ENCODE measurements at places on chromosomes 2 and 18.

DNA sequence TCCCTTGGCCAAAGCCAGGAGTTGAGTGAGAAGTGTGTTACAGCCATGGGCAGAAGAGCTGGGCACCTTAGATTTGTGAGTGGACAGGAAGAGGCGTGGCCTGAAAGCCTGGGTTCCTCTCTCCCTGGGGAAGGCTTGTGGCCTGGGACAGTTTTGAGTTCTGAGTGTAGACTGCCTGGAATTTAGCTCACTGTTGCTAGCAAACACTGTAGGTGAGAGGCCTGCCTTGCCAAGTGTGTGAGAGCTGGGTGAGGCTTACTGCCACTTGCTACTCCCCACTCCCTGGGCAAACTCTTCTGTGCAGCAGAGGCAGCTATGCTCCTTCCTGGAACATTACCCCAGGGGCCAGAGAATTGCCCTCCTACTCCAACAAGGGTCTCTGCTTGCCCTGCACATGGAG lies 150.0 kb upstream of the GALNT5 start:
- DNase-seq = no peak

GRCh38 chr2:41775366-41776025 lies 272.3 kb upstream of the PKDCC start:
- no peak for DNase-seq

DNA sequence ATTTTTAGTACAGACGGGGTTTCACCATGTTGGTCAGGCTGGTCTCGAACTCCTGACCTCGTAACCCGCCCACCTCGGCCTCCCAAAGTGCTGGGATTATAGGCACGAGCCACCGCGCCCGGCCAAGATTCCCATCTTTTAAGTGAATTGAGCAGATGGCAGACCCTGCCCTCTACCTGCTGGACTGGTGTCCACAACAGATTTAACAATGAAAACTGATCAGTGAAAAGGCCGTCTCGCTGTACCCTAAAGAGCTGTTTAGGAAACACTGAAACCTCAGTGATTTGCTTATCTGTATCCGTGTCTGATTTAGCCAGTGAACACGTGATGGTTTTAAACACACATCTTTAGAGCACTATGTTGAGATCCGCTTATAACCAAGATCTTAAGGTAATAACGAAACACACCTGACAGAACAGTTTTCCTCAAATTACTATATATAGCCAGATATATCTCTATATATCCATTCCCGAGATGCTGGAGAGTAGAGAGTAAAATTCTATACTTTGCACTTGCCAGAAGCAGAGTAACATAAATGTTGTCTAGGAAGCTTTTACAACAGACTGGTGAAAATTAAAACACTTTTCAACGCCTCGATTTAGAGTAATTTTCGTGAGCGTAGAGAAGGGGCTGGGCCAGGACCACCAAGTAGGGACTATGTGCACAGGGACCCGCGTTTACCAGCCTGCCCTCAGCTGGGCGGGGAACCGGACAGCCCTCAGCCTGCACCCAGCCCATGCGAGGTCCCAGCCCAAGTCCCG lies 594 bp downstream of the FAM161A start:
- DNase-seq = peak; percentile 15

GRCh38 chr18:21031845-21032244 lies 79.8 kb downstream of the ROCK1 start:
- no peak for DNase-seq

- DNase-seq = no peak
Observed at GRCh38 chr2:79715338-79715737, 202.5 kb downstream of the CTNNA2 start.

DNA sequence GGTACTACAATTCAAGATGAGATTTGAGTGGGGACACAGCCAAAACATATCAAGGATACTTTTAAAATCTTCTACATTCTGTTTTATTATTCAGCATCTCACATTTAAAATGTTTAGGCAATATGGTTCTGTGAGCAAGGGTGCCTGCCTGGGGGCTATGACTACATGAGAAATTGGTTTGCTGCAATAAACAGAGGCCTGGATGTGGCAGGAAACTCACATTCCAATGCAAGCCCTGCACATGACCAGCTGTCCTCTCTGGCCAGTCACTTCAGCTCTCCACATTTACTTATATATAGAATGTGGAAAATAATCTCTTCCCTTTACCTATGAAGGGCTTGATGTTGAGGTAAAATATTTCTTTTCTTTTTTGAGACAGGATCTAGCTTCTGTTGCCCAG lies 193.4 kb downstream of the LRRTM1 start:
- DNase-seq = no peak

- peak; percentile 41 for DNase-seq
Observed at GRCh38 chr2:219309278-219309677, at the start of gene PTPRN. PTPRN (minus strand) TSS chr2:219309401; CDS start chr2:219309332, 69 bp downstream.

DNA sequence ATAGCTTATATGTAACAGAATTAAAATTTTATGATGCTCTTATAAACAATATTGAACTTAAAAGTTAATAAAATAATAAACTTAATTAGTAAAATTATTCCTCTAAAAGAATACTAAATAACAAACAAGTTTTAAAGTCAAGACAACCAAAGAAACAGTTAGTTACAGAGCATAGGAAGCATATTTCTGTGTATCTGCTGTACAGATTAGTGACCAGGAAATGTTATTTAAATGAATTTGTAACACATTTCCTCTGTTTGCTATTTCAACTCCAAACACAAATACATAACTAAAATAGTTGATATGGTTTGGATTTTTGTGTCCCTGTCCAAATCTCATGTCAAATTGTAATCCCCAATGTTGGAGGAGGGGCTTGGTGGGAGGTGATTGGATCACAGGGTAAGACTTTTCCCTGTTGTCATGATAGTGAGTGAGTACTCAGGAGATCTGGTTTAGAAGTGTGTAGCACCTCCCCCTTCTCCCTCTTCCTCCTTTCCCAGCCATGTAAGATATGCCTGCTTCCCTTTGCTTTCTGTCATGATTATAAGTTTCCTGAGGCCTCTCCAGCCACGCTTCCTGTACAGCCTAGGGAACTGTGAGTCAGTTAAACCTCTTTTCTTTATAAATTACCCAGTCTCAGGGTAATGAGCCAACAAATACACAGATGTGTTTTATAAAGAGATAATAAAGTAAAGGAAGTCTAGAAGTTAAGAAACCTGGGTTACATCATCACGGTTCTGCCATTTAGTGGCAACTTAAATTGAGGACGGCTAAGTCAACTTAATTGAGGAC lies 51.8 kb downstream of the ROCK2 start:
- peak; percentile 86 for DNase-seq

All from NB4 (cell line).